ENCODE measurements at places on chromosomes 2 and 18. TPM values are rescaled to one million over a fixed set of nuclear protein-coding genes. Genes with fewer than 3 reads are reported as not detected.

DNA sequence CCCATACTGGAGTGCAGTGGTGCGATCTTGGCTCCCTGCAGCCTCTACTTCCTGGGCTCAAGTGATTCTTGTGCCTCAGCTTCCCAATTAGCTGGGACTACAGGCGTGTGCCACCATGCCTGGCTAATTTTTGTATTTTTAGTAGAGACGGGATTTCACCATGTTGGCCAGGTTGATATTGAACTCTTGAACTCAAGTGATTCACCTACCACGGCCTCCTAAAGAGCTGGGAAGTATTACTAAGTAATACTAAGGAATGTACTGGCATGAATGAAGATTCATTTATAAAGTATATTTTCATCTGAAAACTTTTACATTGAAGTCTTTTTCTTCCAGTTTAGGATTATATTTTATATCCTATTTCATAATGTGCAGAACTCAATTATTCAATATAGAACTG, 38.1 kb downstream of the NUP35 start:
- DNase-seq, result peak; percentile 30

- DNase-seq, result no peak
Measured at GRCh38 chr18:71431689-71432088, 1112.5 kb downstream of the CBLN2 start.

GRCh38 chr18:76056471-76057110, 438.5 kb downstream of the ZNF516 start:
- DNase-seq, result peak; percentile 0

The BOD1L2 gene
- total RNA-seq, result not detected

DNA sequence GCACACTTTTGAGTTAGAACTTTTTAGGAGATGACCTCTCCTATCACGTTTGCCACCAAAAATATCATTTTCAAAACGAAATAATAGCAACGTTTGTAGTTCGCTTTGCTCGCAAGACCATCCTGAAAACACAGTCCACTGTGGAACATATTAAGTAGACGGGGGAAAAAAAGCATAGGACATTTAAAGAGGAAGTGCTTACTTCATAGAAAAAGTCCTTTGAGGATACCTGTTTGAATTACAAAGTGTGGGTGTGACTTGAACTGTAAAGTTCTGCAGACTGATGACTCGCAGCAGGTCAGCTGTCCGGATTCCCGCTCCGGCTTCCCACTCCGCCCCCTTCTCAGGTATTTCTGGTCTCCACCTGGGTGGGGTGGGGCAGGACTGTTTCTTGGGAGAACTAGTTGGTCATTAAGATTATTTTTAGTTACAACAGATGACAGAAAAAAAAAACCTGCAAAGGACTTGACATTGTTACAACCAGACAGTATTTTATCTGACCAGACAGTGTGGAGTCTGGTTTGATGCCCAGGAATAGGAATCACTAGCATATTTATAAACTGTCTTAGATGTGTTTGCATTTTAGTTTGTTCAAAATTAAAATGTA, 13.3 kb downstream of the CNOT11 start:
- no peak for DNase-seq

The CCDC138 gene
- total RNA-seq, result 8.5 TPM

DNA sequence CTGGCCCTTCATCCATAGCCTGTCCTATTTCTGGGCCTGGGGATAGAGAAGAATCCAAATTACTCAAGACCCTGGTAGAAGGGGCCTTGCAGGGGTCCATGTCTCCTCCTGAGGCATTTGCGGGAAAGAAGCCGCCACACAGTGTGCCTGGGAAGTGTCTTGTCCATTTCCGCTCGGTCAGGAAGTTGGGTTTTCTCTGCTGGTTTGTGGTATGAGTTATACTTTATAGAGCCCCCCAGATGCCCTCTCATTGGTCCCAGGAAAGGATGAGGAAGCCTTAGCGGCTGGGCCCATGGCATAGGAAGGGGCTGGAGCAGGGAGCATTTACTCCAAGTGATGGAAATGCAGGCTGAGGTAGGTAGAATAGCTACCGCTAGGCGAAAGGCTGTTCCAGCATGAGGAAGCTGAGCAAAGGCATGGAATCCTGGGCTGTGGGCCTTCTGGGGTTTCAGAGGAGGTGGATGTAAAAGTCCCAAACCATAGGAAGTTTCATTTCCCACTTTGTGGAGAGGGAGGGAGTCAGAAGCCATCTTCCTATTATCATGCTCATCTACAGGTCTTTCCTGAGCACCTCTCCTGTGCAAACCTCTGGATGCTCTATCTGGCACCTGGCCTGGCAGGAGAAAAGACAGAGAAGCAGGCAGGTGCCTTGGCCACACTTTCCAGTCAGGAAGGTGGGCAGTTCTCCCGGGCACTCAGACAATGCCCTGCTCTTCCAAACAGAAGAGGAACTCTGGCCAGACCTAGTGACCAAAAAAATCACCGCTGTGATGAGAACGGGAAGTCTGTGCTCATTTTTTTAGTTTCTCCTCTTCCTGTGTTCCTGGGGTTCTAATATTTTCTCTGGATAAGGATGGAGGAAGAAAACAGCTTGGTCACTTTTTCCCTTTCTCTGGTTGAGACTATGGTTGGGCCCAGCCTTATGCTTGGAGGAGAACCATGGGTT, 2.6 kb upstream of the CD207 start:
- no peak for DNase-seq

GRCh38 chr2:162586311-162586710, 242.4 kb downstream of the GCA start:
- no peak for DNase-seq

DNA sequence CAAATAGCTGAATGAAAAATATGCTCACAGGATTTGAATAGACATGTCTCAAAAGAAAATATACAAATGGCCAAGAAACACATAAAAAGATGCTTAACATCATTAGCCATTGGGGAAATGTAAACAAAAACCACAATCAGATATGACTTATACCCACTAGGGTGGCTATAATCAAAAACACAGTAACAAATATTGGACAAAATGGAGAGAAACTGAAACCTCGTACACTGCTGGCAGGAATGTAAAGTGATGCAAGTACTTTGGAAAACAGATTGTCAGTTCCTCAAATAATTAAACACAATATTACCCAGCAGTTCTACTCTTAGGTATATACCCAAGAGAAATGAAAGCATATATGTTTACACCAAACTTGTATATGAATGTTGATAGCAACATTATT, 213.0 kb downstream of the PHLPP1 start:
- peak; percentile 16 for DNase-seq

The SOWAHC gene
- 9.3 TPM for total RNA-seq

The MAIP1 gene
- total RNA-seq, result 5.6 TPM

DNA sequence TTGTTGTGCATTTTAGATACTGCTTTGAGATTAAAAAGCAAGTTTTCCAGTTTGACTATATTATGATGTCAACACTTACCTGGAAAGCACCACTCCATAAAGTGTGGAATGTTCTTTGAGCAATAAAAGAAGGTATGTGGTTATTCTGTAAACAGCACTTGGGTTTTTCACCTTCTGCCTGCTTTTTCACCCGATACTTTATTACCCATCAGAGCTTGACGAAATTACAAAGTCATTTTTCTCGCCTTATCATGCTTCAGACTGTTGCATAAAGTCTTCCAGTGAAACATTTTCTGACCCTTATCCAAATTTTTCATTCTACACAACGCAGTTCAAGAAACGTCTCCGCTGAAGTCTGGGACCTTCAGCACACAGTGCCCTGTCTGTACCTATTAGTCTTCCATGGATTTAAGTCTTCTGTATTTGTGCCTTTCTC, 25.2 kb downstream of the CAB39 start:
- DNase-seq, result peak; percentile 40

DNA sequence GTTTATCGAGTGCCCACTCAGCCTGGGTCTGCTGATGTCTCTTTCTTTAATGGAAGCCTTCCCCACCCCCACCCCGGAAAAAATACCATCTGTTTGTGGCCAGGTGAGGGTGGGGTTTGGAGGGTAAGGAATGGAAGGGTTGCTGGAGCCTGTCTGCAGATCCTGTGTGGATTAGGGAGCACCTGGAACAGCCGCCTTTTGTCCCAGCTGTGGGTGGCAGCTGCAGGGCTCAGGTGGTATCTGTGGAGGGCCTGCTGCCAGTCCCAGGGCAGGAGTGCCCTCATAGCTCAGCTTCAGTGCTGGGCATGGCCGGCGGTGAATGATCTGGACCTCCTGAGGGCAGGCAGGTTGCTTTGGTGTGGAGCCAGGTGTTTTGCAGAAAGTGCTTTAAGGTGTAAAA, 45.3 kb downstream of the IMPA2 start:
- no peak for DNase-seq

The STAMBP gene
- total RNA-seq, result 34.2 TPM

The SERPINB13 gene
- not detected for total RNA-seq
